AG04449 (cell line): ENCODE measurements at places on chromosomes 2 and 18.

DNA sequence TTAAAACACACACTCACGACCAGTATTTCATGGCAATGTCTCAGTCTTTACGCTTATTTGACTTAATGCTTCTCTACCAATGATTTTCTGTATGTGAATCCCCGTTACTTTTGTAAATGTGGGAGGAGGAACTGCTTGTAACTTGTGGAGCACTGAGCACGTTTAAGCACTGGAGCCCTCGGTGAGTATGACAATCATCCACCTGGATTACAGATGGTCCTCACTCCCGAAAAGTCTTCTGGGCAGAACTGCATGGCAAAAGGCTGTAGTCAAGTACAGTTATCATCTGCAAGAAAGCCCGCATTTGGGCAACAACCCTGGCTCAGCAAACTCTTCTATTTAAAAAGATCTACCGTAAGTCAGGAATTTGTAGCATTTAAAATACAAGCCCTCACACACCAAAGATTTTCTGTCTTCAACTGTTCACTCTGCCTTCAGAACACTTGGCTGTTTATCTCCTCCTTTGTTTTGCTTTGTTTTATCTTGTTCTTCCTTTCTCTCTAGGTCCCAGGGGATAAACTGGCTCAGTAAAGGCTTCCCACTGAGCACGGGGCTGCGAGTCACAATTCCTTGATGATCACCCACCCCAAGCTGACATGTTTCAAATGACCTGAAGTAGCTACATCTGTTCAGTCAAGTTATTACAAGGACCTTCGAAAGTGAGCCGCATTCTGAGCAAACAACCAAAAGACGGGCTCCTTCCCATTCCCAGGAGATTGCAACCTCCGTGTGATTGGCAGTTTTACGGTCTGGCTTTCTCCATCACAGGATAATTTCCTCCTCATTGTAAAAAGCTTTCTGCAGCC, 102.2 kb downstream of the DLGAP1 start:
- no peak for DNase-seq

GRCh38 chr2:209145941-209146681, 277.7 kb upstream of the MAP2 start:
- no peak for DNase-seq

DNA sequence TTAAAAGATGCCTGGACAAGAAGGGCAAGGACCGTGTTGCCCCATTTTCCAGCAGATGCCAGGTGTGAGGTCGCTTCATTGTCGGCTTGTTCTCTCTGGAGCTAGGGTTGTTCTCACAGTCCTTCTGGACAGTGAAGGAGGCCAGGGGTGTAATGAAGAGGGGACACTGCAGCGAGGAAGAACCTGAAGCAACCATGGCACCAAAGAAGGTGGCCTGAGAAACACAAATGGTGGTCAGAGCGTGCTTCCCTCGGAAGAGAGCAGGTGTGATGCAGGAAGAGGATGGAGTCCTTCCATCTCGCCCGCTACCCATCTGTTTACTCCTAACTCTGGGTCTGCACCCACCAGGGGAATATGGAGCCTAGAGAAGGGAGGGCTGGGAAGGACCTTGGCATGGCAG, 50.3 kb upstream of the TWIST2 start:
- DNase-seq = no peak

- DNase-seq = no peak
Measured at GRCh38 chr2:136381245-136381644, 263.3 kb upstream of the CXCR4 start.

GRCh38 chr2:39661826-39662225, 3.9 kb upstream of the TMEM178A start:
- DNase-seq = no peak

DNA sequence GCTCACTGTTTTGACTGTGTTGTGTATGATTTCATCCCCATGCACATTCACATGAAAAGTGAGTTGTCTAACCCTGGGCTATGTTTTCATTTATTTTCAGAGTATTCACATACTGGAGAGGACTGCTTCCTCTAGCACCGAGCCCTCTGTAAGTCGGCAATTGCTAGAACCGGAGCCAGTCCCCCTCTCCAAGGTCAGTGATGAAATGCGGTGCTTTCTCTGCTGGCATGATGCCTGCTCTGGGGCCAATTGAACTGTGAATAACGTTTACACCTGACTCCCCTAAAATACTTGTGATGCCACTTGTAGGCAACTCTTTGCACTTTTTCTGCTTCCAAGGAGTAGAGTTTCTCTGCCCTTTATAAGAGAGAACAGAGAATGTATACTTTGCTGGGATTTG, 126.9 kb downstream of the PRKRA start:
- no peak for DNase-seq

DNA sequence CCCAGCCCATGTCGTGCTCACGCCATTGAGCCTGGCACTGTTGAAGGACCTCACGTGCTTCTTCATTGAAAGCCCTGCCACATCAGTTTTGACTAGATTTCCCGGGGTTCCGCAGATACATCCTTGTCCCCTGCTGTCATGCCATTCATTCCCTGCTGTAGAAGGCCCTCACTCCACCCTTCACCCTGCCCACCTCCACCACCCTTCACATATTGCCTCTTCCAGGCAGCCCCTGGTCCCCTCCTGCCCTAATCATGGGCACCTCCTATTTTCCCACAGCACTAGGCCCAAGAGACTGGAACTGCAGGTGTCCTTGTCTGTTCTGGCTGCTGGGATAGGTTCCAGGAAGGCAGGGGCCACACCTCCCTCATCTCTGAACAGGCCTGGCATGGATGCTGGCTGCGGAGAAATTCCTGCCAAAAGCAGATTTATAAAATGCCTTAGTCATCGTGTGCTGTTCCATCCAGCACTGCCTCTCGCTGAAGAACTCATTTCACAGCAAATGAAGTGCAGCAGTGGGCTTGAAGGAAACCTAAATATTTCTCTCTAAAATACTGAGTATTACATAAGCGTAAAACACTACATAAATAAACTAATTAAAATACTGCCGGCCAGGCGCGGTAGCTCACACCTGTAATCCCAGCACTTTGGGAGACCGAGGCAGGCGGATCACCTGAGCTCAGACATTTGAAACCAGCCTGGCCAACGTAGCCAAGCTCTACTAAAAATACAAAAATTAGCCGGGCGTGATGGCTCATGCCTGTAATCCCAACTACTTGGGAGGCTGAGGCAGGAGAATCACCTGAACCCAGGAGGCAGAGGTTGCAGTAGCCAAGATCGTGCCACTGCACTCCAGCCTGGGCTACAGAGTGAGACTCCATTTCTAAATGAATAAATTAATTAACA, 38.4 kb downstream of the EIF4E2 start:
- no peak for DNase-seq

DNA sequence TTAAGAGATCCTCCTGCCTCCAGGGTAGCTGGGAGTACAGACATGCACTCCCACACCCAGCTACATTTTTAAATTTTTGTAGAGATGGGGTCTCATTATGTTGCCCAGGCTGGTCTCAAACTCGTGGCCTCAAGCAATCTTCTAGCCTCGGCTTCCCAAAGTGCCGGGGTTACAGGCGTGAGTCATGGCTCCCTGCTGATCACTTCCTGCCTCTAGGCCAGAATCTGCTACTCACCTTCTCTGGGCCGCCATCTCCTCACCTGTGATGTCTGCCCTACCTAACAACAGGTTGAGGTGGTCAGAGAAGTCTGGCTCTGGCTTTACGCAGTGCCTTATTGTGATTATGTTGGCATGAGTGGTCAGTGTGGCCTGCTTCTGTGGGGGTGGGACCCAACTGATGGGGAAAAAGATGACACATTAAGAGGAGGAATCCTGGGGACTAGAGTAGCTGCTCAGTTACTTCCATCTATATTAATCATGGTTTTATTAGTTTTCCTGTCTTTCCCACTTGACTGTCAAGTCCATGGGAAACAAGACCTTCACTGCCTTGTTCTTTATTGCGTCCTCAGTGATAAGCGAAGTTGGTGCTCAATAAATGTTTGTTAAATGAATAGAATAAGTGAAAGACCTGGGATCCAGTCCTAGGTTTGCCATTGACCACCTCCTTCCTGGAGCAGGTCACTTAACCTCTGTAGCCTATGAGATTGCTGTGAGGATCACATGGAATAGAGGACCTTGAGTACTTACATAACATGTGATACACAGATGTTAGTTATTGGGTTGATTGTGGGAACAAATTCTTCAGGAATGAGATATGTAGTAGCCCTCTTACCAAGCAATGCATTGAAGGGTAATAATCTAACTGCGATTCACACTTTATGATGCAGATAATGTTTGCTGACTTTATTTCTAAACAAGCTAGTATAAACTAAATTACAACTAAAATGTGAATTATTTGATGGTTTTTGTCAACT, 15.7 kb downstream of the KCTD1 start:
- DNase-seq = no peak

DNA sequence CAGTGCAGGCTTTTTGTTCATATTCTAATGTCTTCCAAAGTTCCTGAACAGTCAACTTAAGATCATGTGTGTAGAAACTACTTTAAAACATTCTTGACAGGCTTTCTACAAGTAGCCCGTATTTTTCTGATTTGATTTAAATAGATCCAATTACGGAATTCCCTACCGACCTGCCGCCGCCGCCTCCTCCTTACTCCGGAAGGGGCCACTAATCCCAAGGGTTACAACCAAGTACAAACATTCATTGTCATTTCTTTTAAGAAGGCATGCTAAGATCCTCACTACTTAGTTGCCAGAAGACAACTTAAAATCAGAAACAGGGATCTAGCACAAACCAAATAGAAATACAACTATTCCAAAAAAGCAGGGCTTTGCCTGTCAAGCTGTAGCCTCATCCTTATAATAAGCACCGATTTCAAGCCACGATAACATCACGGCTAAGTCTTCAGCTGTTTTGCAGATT, 784 bp downstream of the WDR33 start:
- DNase-seq = no peak

DNA sequence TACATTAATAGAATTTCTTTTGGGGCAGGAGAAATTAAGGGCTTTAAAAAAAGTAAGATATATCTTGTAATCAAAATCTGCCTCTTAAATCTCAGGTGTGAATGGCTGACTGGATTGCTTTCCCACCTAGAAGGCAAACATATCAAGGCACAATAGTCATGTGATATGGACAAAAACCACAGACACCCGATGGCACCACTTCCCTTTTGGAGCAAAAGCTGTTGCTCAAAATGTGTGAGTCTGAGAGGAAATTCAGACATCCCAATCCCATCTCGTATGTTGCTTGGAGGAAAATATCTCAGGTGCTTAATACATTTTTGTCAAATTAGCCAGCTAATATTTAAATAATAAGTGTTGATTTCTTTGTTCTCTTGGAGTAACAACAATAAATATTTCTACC, 120.7 kb downstream of the KCNF1 start:
- DNase-seq = no peak

GRCh38 chr2:74648009-74648443, at the start of gene M1AP:
TSS of gene M1AP (minus strand) at chr2:74648330. CDS start at chr2:74640275, 8,055 bp downstream.
- DNase-seq = no peak

DNA sequence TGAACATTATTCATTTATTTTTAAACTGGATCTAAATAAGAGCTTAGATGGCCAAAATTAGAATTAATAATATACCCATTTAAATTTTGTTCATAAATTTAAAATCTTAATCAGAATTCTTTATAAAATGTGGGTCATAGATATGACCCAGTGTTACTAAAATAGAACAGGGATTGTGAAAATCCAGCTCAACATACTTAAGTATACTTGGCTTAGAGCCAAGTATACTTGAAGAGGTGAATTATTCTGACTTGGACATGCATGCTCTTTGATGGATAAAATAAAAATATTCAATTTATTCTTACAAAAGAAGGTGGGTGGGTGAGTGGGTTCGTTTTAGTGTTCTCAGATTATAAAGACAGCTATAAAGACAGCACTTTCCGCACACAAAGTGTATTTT, 70.7 kb downstream of the SPOPL start:
- no peak for DNase-seq
